ENCODE measurements at places on chromosomes 1 and 21.

GRCh38 chr1:21121764-21122471 is 54.8 kb downstream of the EIF4G3 start:
- no peak for DNase-seq

DNA sequence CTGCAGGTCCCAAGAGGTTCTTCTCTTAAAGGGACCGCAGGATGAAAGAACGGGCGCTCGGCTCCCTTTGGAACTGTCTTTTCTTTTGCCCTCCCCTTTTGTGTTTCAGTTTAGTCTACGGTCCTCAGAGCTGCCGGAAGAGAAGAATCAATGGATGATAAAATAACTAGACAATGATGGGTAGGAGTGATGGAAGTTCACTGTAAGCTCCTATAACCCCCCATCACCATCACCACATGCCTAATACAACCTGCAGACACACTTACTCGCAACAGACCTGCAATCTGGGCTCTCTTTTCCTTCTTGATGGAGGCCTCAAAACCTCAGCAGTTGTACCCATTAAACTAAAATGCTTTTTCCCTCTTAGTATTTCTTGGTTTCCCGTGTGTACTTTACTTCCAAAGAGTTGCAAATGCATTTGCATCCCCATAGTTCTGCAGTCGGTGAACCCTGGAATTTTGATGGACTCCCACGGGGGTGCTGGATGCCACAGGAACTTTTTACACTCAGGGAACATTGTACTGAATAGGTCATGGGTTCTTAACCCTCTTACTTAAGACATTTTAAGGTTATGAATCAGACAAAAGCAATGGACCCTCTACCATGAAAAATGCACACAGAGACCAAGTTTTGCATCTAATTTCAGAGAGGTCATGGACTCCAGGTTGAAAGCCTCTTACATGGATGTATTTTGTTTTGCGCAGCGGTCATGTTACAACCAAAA is 633 bp upstream of the RFX5 start:
- no peak for DNase-seq

- DNase-seq: no peak
Measured at GRCh38 chr1:6180268-6180706, at the start of gene CHD5. Gene CHD5 (minus strand): TSS chr1:6180321. CDS start chr1:6180023, 298 bp downstream.

- DNase-seq: no peak
Measured at GRCh38 chr1:233019778-233020325, 69.4 kb downstream of the NTPCR start.
